NCI-H460 (cell line): ENCODE measurements at places on chromosomes 3 and 15. TPM values are rescaled to one million over a fixed set of nuclear protein-coding genes. Genes with fewer than 3 reads are reported as not detected.

The TTC21A gene
- total RNA-seq: 0.95 and 1.2 TPM in 2 replicates

The TUSC7 gene
- not detected in 2 replicates for total RNA-seq

The YEATS2 gene
- 22.7 and 23.0 TPM in 2 replicates for total RNA-seq

The ZNF80 gene
- not detected in 2 replicates for total RNA-seq

The THRB gene
- 1.7 and 2.8 TPM in 2 replicates for total RNA-seq

The ARPP21 gene
- total RNA-seq: 0.12 TPM in 1 of 2 replicates, not detected in the other

The BOC gene
- total RNA-seq: not detected in 2 replicates

The DOCK3 gene
- total RNA-seq: 1.9 and 2.2 TPM in 2 replicates

The SOX14 gene
- not detected in 2 replicates for total RNA-seq

DNA sequence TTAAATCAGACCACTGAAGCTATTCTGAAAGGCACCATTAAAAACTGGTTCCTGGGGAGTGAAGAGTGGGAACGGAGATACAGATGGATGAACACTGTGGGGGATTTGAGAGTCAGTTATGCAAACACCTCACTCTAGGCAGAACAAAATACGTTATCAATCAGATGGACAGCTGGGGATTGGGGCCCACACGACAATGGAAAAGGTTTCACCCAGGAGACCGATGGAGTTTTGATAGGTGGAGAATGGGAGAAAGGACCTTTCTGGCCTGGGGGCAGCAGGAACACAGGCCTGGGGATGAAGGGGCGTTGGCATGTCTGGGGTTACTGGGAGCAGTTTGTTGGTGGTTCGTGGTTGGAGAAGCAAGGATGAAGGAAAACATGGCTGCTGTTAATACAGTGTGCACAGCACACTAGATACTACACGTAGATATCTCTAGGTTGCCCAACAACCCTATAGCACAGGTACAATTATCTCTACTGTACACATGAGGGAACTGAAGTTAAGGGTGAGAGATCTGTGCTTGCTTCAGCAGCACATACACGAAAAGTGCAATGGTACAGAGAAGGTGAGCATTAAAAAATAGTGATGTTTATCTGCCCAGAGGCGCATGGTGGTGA is 16.5 kb downstream of the ST6GAL1 start:
- DNase-seq: no peak

- no peak for DNase-seq
Measured at GRCh38 chr3:42667096-42667522, 13.6 kb downstream of the ZBTB47 start.

GRCh38 chr15:47870300-47870955 is 153.1 kb downstream of the SEMA6D start:
- DNase-seq: no peak

DNA sequence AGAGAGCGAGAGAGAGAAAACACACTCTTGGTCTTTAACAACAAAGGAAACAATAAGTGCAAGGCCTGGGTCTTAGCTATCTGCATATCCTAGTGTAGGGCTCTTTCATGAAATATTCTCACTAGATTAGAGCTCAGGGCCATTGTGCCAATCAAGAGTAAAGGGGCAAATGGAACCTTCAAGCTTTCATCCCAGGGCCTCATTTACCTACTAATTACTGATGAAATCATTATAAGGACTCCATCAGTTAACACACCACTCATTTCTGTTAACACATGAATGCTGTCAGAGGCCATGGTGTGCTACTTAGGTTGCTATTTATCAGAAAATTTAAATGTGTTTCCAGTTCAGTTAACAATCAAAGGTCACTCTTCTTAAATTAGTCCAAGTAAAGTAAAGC is 597.8 kb downstream of the ROBO1 start:
- no peak for DNase-seq

DNA sequence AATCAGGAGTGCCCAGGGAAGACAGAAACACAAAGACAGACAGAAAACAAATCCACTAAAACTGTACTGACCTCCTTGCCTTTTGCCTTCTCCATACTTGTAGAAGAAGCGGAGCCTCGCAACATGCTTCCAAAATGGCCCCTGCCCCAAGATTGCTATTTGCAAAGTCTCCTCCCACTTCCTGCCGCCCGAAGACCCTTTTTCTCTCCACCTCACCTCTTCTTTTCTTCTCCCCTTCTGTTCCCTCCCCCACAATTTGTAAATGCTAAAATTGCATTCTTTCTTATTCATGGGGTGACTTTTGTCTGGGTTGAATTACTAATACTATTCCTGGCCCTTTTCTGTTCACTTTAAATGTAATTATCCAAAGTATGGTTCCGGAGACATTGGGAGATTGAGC is at the start of gene DPPA4:
Gene DPPA4 (minus strand): TSS at position 154 of the 400 bp plus-strand sequence. CDS start 29 bp downstream, at position 125.
- no peak for DNase-seq

DNA sequence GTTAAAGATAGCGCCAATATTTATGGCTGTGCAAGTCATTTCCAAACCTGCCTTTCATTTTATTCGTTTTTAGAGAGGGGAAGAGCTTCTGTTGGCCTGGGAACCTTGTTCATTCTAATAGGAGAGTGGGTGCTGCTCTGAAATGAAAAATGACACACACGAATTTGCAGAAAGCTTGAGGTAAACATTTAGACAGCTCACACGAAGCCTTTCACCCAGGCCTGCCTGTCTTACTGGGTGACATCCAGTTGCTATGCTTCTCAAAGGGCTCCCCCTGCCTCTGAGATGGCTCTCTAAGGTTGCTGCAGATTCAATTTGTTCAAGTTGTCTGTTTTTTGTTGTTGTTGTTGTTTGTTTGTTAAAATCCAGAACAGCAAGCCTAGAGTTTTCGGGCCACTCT is 18.2 kb downstream of the PEX5L start:
- no peak for DNase-seq

- no peak for DNase-seq
Measured at GRCh38 chr3:133753779-133754164, 7.6 kb downstream of the TF start.

- DNase-seq: no peak
Measured at GRCh38 chr3:119643528-119643927, 16.9 kb downstream of the POPDC2 start.

DNA sequence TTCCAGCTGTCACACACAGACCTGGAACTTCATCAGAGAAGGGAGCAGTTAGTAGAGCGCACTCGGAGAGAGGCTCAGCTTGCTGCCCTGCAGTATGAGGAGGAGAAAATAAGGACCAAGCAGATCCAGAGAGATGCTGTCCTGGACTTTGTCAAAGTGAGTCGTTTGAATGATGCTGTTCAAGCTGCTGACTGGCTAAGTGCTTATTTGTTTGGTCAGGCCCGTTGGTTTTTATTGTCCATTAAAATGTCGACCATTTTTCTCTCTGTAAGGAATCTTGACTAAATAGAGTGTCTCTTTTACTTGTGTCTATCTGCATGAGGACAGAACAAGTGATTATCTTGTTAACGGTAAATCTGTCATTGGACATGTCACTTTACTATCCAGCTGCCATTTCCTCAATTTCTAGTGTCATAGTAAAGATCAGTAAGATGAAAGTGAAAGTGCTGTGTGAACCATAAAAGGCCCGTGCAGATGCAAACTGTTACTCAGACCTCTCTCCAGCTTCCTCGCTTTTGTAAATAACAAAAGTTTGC is 56.9 kb downstream of the LRCH3 start:
- no peak for DNase-seq

GRCh38 chr15:52733088-52733487 is 53.9 kb upstream of the ATOSA start:
- DNase-seq: no peak

DNA sequence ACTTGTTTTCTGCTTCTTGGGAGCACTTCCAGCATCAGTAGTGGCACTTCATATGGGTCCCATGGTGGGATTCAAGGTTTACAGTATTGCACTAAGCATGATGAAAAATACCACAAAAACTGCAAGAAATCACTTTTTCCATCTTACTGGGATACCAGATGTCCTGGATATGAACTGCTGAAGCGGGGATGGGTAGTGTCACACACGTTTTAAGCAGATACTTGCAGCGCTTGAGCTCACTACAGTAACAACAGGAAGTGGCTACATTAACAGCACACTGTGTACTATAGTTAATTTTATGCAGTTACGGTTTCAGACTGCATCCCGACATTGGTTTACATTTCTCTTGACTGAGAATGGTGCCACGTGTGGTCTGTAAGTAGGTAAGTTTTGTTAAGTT is 3.5 kb upstream of the ISG20 start:
- no peak for DNase-seq

GRCh38 chr3:97148931-97149330 is 334.5 kb downstream of the EPHA6 start:
- no peak for DNase-seq

DNA sequence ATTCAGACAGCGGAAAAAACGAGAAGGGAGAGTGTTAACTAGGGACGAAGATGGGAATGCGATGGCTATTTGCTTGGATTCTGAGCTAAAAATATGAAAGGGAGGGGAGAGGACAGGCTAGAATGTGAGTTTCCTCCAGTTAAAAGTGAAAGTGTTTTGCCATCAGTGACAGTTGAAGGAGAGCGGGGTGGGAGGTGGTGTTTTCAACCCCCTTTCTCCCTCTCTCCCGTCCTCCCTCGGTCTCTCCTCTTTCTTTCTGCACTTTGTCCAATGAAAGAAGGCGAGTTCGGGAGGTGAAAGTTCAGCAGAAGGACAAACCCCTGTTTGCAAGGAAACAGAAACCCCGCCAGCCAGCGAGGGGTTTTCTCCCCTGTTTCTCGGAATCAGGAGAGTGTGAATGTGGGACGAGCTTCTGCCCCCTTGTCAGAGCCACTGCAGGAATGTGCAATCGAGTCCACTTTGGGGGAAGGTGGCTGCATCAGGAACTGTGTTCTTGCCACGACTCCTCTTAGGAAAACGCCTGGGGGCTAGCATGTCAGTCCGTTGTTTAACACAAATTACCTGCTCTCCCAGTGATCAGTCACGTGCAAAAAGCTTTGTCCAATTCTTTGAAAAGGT is 975 bp upstream of the FOXP1 start:
- no peak for DNase-seq

GRCh38 chr3:127900536-127900935 is 14.5 kb upstream of the KBTBD12 start:
- DNase-seq: no peak

DNA sequence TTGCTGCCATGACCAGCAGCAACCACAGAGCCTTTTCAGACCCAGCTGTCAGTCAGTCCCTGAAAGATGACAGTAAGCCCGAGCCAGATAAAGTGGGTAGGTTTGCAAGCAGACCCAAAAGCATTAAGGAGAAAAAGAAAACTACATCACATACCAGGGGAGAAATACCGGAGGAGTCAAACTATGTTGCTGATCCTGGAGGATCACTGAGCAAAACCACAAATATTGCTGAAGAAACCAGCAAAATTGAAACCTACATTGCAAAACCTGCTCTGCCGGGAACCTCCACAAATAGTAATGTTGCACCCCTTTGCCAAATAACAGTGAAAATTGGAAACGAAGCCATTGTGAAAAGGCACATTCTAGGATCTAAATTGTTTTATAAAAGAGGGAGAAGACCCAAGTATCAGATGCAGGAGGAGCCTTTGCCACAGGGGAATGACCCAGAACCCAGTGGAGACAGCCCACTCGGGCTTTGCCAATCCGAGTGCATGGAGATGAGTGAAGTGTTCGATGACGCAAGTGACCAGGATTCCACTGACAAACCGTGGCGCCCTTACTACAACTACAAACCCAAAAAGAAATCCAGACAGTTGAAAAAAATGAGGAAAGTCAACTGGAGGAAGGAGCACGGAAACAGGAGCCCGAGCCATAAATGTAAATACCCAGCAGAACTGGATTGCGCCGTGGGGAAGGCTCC is 42.1 kb upstream of the RASA2 start:
- DNase-seq: no peak

GRCh38 chr3:148598619-148599018 is 99.1 kb upstream of the AGTR1 start:
- no peak for DNase-seq

- DNase-seq: no peak
Measured at GRCh38 chr3:190314741-190315140, 7.5 kb downstream of the CLDN1 start.

DNA sequence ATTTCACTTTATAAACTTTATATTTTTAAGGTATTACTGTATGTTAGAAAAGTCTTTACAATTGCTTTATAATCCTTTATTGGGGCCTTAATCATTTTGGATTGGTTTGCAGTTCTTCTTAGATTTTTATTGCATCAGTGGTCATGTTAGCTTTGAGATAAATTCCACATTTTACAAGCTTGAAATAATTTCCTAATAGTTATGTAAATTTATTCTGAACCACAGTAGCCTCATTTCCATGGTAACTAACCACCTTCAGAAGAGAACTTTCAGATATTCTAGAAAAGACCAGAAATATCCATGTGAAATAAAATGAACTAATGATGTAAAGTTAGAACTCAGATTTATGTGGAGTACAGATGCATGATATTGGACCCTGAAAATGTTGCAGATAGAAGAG is 94.2 kb downstream of the NEO1 start:
- DNase-seq: no peak

- no peak for DNase-seq
Measured at GRCh38 chr3:114660124-114660523, 366.3 kb downstream of the TIGIT start.

GRCh38 chr3:157981819-157982218 is 124.4 kb downstream of the SHOX2 start:
- DNase-seq: no peak

GRCh38 chr15:56739964-56740640 is 6.8 kb upstream of the ZNF280D start:
- DNase-seq: no peak

DNA sequence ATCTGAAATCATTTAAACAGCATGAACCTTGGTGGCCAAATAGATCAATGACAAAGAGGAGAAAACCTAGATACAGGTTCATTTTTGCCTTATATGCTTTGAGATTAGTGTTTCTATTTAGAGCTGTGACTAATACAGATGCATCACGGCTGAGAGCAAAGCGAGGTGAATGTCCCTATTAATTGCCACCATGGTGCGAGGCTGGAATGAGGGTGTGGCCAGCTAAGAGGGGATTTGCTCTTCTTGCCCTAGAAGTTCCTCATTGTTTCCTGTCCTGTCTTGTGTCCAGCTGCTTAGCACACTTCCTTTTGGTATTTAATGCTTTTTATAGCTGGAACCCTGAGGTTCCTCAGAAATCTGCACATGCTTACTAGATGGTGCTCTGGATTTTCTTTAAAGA is 339.1 kb upstream of the RGMA start:
- no peak for DNase-seq

- no peak for DNase-seq
Measured at GRCh38 chr15:69820819-69821218, 276.9 kb downstream of the TLE3 start.

GRCh38 chr15:81981908-81982307 is 63.9 kb downstream of the MEX3B start:
- no peak for DNase-seq

DNA sequence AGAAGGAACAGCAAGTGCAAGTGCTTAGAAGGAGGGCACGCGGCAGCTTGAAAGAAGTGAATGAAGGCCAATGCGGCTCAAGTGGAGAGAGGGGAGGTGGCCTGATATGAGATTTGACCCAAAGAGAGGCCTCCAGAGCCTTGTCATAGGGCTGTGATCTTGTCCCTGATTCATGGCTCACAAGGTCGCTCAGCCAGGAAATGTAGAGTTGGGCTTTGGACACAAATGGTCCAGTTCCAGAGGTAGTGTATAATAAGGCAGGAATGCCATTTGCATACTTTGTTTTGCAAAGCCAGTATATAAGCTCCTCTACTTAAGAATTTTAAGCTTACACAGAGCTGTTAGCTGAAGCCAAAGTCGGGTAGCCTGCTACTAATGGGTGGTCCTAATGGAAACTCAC is 33.7 kb downstream of the HGD start:
- no peak for DNase-seq
